Tibial nerve (tissue), 4 donors: ENCODE measurements at places on chromosomes 2 and 18.

- H3K4me1 ChIP-seq: no peaks in the 10 kb centered on the region
- H3K27ac ChIP-seq: no peak overlapping the region
- H3K4me3 ChIP-seq: no peak overlapping the region
- DNase-seq: no peak
- H3K36me3 ChIP-seq: no peaks in the 10 kb centered on the region
- no peaks in the 10 kb centered on the region for H3K27me3 ChIP-seq
Measured at GRCh38 chr2:207658156-207658555, 33.0 kb upstream of the METTL21A start.

DNA sequence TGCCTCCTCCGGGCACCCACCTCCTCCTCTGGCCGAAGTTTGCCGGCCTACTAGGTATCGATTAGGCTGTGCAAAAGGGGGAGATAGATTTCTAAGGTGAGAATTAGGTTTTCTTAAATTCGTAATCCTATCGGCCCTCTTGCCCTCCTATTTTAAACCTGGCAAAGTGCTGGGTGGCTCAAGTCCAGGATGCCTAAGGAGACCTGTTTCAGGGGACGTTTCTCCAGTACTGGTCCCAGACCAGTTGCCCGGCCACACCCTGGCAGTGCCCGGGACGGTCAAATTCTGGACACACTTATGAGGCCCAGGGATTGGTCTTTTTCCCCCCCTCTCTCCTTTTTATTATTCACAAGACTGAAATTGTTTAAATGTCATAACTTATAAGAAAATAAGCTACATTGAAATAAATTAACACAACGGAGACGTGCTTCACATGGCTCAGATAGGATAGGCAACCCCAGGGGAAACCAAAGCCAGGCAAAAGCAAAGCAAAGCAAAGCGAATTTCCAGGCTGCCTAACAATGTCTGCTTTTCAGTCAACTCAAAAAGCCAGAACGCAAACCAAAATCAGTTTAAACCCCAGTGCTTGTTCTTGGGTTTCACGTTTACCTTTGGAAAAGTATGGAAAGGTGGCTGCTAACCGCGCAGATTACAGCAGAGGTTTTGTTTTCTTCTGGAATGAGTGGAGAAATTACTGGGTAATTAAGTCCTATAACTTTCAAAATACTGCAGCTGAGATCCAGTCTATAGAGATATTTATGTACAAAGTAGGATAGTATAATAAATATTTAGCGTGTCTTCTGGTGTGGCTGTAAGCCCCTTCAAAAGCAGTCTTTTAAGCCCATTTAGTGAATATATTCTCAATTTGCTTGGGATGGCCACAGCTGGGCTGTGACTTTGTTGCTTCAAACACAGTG lies 3.0 kb downstream of the GBX2 start:
- no peak for DNase-seq
- no peaks in the 10 kb centered on the region for H3K36me3 ChIP-seq
- no peak overlapping the region for H3K27ac ChIP-seq

- H3K4me1 ChIP-seq: no peaks in the 10 kb centered on the region
- H3K27me3 ChIP-seq: no peaks in the 10 kb centered on the region
- H3K27ac ChIP-seq: no peak overlapping the region
- DNase-seq: no peak
Measured at GRCh38 chr2:100344433-100344832, 22.1 kb upstream of the LONRF2 start.

- H3K27me3 ChIP-seq: no peaks in the 10 kb centered on the region
- no peaks in the 10 kb centered on the region for H3K36me3 ChIP-seq
- H3K4me1 ChIP-seq: no peaks in the 10 kb centered on the region
- H3K27ac ChIP-seq: no peak overlapping the region
- no peak for DNase-seq
- no peak overlapping the region for H3K4me3 ChIP-seq
Measured at GRCh38 chr2:77552956-77553355, 30.8 kb upstream of the LRRTM4 start.

GRCh38 chr2:65057391-65058052 lies 1.3 kb downstream of the CEP68 start:
- H3K4me1 ChIP-seq: peaks cover 46% of the 10 kb centered on the region
- no peak for DNase-seq
- peak overlapping the region; percentile 83 for H3K4me3 ChIP-seq

DNA sequence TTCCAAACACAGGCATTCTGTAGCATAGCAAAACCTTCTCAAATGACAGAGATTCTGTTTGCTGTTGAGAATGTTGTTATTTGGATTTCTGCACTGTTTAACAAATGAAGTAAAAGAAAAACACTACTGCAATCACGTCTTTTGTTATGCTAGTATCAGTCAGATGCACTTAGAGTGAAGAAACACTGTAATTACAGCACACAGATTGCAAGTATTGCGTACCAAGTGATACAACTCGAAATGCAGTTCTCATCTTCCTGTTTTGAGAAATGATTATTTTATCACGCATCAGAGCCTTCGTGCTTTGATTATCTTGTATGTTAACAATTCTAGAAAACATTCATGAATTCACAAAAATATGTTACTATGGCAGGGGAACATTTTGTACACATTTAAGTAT lies 41.8 kb upstream of the KLF11 start:
- no peak for DNase-seq

- no peak for DNase-seq
- no peak overlapping the region for H3K4me3 ChIP-seq
Measured at GRCh38 chr2:168684921-168685599, 117.4 kb upstream of the NOSTRIN start.

GRCh38 chr2:28150994-28151393 lies 241.7 kb upstream of the FOSL2 start:
- H3K4me1 ChIP-seq: no peaks in the 10 kb centered on the region
- H3K4me3 ChIP-seq: no peak overlapping the region
- no peak for DNase-seq
- no peak overlapping the region for H3K27ac ChIP-seq
- no peaks in the 10 kb centered on the region for H3K36me3 ChIP-seq

- no peaks in the 10 kb centered on the region for H3K36me3 ChIP-seq
- peaks cover 5% of the 10 kb centered on the region for H3K4me1 ChIP-seq
- no peak overlapping the region for H3K4me3 ChIP-seq
- no peak overlapping the region for H3K27ac ChIP-seq
Measured at GRCh38 chr2:127577503-127577902, 42.0 kb downstream of the MYO7B start.

DNA sequence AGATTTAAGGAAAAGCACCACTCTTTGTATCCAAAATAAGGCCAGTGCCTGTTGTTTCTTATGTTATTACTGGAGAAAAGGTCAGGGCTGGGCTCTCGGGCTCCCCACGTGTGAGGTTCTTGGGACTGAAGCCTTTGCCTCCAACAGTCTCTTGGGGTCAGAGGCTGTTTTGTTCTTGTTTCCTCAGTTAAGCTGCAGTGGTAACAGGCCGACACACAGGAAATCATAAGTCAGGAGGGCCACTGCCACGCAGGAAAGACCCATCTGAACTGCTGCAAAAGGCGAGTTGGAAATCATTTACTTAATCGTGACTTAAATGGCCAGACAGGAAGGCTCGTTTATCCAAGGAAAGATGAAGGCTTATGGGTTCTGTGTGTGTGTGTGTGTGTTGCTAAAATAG lies 30.3 kb upstream of the IL37 start:
- H3K4me3 ChIP-seq: no peak overlapping the region
- no peaks in the 10 kb centered on the region for H3K27me3 ChIP-seq
- no peaks in the 10 kb centered on the region for H3K36me3 ChIP-seq

DNA sequence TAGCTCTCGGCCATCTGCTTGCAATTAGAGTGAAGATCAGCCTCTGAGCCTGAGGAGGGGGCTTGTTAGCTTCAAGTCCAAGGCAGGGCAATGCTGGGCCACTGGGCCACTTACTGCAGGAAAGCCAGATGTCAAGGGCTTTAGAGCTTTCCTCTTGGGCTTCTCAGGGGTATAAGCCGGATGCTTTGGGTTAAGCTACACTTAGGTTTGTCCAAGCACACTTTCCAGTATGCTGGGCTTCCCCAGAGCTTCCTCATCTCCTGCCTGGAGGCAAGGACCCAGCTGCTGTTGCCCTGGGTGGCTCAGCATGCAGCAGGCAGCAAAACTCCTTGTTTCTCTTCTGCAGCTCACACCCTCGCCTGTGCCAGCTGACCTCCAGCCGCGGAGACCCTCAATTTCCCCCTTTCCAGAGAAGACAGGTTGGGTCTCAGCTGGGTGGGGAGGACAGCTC lies 29.0 kb upstream of the ATOH8 start:
- no peak for DNase-seq
- no peak overlapping the region for H3K4me3 ChIP-seq
- H3K27ac ChIP-seq: no peak overlapping the region

DNA sequence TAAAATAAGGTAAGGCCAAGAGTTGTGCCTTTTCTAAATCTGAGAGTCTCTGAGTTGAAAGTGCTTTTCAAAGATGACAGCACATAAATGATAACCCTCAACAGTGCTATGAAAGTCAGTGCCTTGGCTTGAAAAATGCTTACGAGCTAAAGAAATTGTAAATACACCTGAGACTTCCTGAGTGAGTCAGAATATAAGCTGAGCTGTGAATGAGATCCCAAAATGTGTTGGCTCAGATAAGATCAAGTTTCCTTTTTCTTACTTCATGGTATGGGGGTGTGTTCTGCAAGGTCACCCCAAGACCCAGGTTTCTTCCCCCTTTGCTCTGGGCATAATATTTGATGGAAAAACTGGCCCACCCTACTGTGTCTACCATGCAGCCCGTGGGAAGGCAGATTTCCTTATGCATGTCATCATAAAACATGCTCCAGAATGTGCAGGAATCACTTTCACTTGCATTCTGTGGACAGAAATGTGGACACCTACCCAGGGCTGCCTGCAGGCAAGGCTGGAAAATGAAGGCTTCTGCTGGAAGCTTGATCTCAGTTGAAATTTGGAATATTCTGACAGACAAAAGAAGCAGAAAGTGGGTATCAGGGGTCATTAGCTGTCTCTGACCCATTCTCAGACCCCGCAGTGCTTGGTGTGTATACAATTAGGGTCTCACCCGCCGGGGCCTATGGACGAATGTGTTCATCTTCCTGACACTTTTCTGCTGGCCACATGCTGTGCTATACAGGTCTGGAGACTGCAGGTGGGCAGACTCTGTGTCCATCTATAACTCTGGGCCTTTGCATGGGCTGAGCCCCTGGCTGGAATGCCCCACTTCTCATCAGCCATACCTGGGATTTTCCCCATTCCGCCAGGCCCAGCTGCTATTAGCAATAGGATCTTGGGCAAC lies 212.6 kb downstream of the SH3RF3 start:
- H3K4me1 ChIP-seq: no peaks in the 10 kb centered on the region
- no peak overlapping the region for H3K27ac ChIP-seq
- H3K36me3 ChIP-seq: no peaks in the 10 kb centered on the region
- H3K4me3 ChIP-seq: no peak overlapping the region
- no peak for DNase-seq

DNA sequence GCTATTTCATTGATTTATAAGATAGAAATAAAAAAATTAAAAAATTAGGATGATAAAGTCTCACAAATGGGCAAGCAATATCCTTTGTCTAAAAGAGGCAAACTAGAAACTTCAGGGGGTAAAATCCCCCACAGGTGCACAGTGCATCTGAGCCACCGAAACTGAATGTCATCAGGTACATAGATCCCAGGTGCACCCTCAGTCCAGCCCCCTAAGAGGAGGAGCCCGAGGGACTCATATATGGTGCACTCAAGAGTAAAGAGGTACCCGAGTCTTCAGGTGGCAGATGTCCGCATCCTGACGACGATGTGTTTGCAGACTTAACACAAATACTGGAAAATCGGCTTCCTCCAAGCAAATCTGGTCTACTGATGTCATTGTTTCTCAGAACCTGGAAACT lies 11.3 kb downstream of the QPCT start:
- no peaks in the 10 kb centered on the region for H3K4me1 ChIP-seq
- no peaks in the 10 kb centered on the region for H3K27me3 ChIP-seq
- no peak overlapping the region for H3K27ac ChIP-seq
- no peaks in the 10 kb centered on the region for H3K36me3 ChIP-seq

DNA sequence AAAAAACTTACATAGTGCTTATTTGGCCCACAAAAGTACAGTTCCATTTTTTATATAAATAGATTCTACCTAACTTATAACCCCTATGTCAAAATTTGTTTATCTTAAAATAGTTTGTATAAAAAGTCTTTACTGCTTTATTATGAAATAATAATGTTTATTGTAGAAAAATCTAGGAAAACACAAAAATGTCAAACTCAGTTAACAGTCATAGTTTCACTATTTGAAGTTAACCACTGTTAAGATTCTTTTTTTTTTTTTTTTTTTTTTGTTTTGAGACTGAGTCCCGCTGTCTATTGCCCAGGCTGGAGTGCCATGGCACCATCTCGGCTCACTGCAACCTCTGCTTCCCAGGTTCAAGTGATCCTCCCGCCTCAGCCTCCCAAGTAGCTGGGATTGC lies 26.5 kb upstream of the ABI2 start:
- no peaks in the 10 kb centered on the region for H3K4me1 ChIP-seq
- no peaks in the 10 kb centered on the region for H3K27me3 ChIP-seq
- H3K4me3 ChIP-seq: no peak overlapping the region

- H3K36me3 ChIP-seq: no peaks in the 10 kb centered on the region
- H3K4me1 ChIP-seq: peaks cover 13% of the 10 kb centered on the region
- no peak for DNase-seq
- no peak overlapping the region for H3K4me3 ChIP-seq
Measured at GRCh38 chr2:237909075-237909695, 49.8 kb downstream of the RAMP1 start.

- H3K4me1 ChIP-seq: no peaks in the 10 kb centered on the region
- no peak overlapping the region for H3K4me3 ChIP-seq
- H3K36me3 ChIP-seq: no peaks in the 10 kb centered on the region
- H3K27me3 ChIP-seq: no peaks in the 10 kb centered on the region
Measured at GRCh38 chr2:10919771-10920621, 8.3 kb downstream of the KCNF1 start.

GRCh38 chr18:49747876-49748275 lies 65.5 kb downstream of the ACAA2 start:
- no peaks in the 10 kb centered on the region for H3K36me3 ChIP-seq
- H3K4me1 ChIP-seq: no peaks in the 10 kb centered on the region
- no peak overlapping the region for H3K4me3 ChIP-seq
- no peak for DNase-seq
- H3K27me3 ChIP-seq: no peaks in the 10 kb centered on the region
- H3K27ac ChIP-seq: no peak overlapping the region

DNA sequence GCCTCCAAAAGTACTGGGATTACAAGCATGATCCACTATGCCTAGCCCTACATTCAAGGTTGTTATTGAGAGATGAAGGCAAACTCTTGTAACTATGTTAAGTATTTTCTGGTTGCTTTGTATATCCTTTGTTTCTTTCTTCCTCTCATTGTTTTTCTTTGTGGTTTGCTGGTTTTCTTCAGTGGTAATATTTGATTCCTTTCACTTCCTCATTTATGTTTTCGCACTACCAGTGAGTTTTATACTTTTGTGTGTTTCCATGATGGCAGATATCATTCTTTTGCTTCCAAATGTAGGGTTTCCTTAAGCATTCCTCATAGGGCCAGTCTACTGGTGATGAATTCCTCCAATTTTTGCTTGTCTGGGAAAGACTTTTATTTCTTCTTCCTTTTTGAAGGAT lies 90.2 kb downstream of the NCK2 start:
- peaks cover 8% of the 10 kb centered on the region for H3K4me1 ChIP-seq
- DNase-seq: no peak
- H3K36me3 ChIP-seq: no peaks in the 10 kb centered on the region
- H3K27me3 ChIP-seq: no peaks in the 10 kb centered on the region
